A549 treated with CORT108297 at 1 μM for 4 hours (cell line): ENCODE measurements at places on chromosomes 2 and 18. TPM values are rescaled to one million over a fixed set of nuclear protein-coding genes. Genes with fewer than 3 reads are reported as not detected.

The KCNIP3 gene
- 1.1 to 2.4 TPM (median 1.6 TPM) in 5 replicates for total RNA-seq

The UGT1A8 gene
- 0.05 to 0.07 TPM (median 0.05 TPM) in 3 of 5 replicates, not detected in the others for total RNA-seq

The GPR45 gene
- total RNA-seq = not detected in 5 replicates

The RRM2 gene
- 198 to 231 TPM (median 216 TPM) in 5 replicates for total RNA-seq

The OSBPL1A gene
- total RNA-seq = 9.9 to 15.1 TPM (median 11.5 TPM) in 5 replicates

The GKN2 gene
- 2.4 to 4.1 TPM (median 2.9 TPM) in 5 replicates for total RNA-seq

The CD226 gene
- 0.03 to 0.14 TPM (median 0.07 TPM) in 5 replicates for total RNA-seq

The CERKL gene
- 0.18 to 0.41 TPM (median 0.35 TPM) in 5 replicates for total RNA-seq

The RAX gene
- not detected in 5 replicates for total RNA-seq

The HOXD3 gene
- 0.08 to 0.30 TPM (median 0.18 TPM) in 4 of 5 replicates, not detected in the other for total RNA-seq

The RIF1 gene
- total RNA-seq = 14.1 to 23.8 TPM (median 17.9 TPM) in 5 replicates

The CNRIP1 gene
- total RNA-seq = 1.8 to 2.4 TPM (median 2.1 TPM) in 5 replicates

The TMEM163 gene
- total RNA-seq = 0.08 to 0.15 TPM (median 0.09 TPM) in 5 replicates

The KIF1A gene
- total RNA-seq = 0.64 to 1.0 TPM (median 0.81 TPM) in 5 replicates

The TIGD1 gene
- total RNA-seq = 4.5 to 5.3 TPM (median 5.0 TPM) in 5 replicates

The CTNNA2 gene
- 0.17 to 0.35 TPM (median 0.28 TPM) in 5 replicates for total RNA-seq

The C2orf80 gene
- not detected in 5 replicates for total RNA-seq

The AGXT gene
- not detected in 5 replicates for total RNA-seq

The ERBB4 gene
- not detected in 5 replicates for total RNA-seq

The HOXD11 gene
- total RNA-seq = 6.2 to 9.1 TPM (median 7.8 TPM) in 5 replicates

The AQP12A gene
- total RNA-seq = not detected in 5 replicates

The COLEC12 gene
- 0.02 to 0.08 TPM (median 0.03 TPM) in 5 replicates for total RNA-seq

The EPG5 gene
- total RNA-seq = 4.0 to 4.8 TPM (median 4.4 TPM) in 5 replicates

The FBXO15 gene
- total RNA-seq = 0.58 to 1.2 TPM (median 0.96 TPM) in 5 replicates

The EFHD1 gene
- total RNA-seq = 1.9 to 2.9 TPM (median 2.5 TPM) in 5 replicates

The LHCGR gene
- total RNA-seq = not detected in 5 replicates

The TRIM54 gene
- 0.45 to 0.71 TPM (median 0.61 TPM) in 5 replicates for total RNA-seq

The TMEM178A gene
- total RNA-seq = 0.13 to 0.17 TPM (median 0.16 TPM) in 5 replicates

The BCL2L11 gene
- total RNA-seq = 7.2 to 10.1 TPM (median 9.4 TPM) in 5 replicates

The SATB2 gene
- 2.7 to 3.6 TPM (median 3.3 TPM) in 5 replicates for total RNA-seq

The STPG4 gene
- 0.05 TPM in 1 of 5 replicates, not detected in the others for total RNA-seq

The ST8SIA3 gene
- total RNA-seq = not detected in 5 replicates

The NHEJ1 gene
- 13.7 to 15.4 TPM (median 14.9 TPM) in 5 replicates for total RNA-seq

The CNOT11 gene
- total RNA-seq = 36.1 to 54.2 TPM (median 40.6 TPM) in 5 replicates

The GFPT1 gene
- 18.9 to 27.8 TPM (median 25.3 TPM) in 5 replicates for total RNA-seq

The EFEMP1 gene
- total RNA-seq = 28.8 to 60.6 TPM (median 43.3 TPM) in 5 replicates

The KCNE4 gene
- 0.66 to 0.90 TPM (median 0.83 TPM) in 5 replicates for total RNA-seq

The GNLY gene
- total RNA-seq = 0.08 TPM in 1 of 5 replicates, not detected in the others
